AML-193 (cell line): ENCODE measurements at places on chromosomes 4 and X.
A peak's percentile ranks its signal among the peaks of the same experiment; 100 is the strongest.

DNA sequence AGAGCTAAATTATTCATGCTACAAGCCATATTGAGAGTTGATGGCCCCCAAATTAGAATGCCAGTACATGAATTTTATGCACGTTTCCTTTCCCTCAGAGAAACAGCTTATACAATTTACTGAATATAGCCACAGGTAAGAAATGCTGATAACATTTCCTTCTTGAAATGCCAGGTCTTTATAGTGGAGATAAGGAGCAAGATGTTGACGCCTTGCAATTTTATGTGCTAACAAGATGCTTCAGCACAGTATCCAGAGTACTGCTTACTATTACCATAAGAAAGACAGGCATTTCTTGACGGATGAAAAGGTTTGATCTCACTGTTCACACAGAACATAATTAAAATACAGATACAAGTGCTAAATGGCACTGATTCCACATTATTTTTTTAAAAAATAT is 223.2 kb upstream of the CTSO start:
- DNase-seq: no peak

GRCh38 chrX:13014111-13015096 is 30.0 kb downstream of the FAM9C start:
- DNase-seq: no peak

DNA sequence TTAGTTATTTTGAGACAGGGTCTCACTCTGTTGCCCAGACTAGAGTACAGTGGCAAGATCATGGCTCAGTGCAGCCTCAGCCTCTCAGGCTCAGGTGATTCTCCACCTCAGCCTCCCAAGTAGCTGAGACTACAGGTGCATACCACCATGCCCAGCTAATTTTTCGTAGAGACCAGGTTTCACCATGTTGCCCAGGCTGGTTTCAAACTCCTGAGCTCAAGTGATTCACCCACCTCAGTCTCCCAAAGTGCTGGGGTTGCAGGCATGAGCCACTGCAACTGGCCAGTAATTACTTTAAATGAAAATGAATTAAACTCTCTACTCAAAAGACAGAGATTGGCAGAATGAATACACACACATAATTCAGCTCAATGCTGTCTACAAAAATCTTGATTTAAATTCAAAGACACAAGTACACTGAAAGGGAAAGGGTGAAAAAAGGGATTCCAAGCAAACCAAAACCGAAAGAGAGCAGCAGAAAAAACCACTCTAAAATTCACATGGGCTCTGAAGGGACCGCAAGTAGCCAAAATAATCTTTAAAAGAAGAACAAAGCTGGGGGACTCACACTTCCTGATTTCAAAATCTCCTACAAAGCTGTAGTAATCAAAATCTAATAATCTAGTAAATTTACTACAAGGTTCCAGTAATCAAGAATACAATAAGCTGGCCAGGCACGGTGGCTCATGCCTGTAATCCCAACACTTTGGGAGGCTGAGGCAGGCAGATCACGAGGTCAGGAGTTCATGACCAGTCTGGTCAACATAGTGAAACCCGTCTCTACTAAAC is 11.8 kb upstream of the SPON2 start:
- DNase-seq: peak; percentile 65

- no peak for DNase-seq
Measured at GRCh38 chr4:176814770-176815169, 22.0 kb upstream of the VEGFC start.

GRCh38 chr4:34108391-34108790 is 2135.9 kb downstream of the ARAP2 start:
- no peak for DNase-seq

- peak; percentile 45 for DNase-seq
Measured at GRCh38 chrX:129540722-129541184, 694 bp downstream of the OCRL start.

DNA sequence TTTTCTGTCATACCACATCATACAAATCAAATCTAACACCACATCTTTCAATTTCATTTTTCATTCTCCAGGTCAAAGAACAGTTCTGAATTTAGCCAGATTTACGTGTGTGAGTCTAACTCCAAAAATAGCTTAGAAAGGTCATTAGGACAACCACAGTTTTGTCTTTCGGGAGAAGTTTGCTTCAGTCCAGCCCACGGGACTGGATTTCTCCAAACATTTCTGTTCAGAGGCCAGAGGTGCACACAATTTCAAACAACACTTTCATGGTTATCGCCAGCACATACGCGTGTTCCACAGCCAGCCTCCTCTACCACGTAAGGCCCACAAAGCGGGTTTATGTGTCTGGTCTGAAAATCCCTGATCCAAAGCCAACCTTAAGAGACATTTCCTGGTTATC is 65.9 kb downstream of the VEGFC start:
- no peak for DNase-seq

GRCh38 chr4:92333016-92333415 is 29.2 kb downstream of the GRID2 start:
- no peak for DNase-seq

- no peak for DNase-seq
Measured at GRCh38 chrX:130786030-130786429, 117.0 kb downstream of the ENOX2 start.

DNA sequence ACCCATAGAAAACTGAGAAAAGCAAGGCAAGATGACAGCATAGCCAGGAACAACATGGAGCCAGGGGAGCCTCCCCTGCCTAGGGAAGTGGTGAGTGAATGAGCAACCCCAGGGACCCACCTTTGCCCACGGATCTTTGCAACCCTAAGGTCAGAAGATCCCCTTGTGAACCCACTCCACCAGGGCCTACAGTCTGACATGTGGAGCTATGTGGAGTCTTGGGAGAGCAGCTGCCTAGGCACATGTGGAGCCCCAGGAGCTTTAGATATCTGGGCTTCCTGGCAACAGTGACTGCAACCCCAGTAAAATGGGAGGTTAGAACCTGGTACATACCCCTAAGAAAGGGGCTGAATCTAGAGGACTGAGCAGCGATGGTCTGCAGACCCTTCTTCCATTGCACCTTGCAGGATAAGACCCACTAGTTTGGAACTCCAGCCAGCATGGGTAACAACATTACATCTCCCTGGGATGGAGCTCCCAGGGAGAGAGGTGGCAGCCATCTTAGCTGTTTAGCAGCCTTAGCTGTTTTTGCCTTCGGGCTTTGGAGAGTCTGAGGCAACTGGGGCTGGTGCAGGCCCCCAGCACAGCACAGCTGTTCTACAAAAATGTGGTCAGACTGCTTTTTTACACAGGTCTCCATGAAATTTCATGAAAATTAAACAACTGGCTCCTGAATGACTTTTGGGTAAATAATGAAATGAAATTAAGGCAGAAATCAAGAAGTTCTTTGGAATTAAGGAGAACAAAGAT is 104.7 kb upstream of the TRIM2 start:
- DNase-seq: no peak

GRCh38 chr4:175418516-175418915 is 393.5 kb downstream of the GPM6A start:
- DNase-seq: no peak

DNA sequence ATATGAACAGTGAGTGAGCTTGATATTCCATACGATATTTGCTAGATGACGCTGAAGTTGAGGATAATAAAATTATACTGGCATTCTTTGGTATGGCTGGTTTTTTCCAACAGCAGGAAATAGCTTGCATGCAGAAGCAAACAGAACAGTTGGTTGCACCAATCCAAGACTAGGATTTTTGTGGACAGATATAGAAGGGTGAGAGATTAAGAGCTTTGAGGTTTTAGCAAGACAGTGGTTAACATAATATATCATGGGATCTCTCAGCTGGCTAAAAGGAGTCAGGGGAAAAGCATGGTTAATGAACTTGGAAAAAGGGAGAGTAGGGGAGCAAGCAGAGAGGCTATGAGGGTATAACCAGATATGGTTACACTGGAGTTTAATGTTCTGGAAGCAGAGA is 127.9 kb downstream of the DHX15 start:
- no peak for DNase-seq

DNA sequence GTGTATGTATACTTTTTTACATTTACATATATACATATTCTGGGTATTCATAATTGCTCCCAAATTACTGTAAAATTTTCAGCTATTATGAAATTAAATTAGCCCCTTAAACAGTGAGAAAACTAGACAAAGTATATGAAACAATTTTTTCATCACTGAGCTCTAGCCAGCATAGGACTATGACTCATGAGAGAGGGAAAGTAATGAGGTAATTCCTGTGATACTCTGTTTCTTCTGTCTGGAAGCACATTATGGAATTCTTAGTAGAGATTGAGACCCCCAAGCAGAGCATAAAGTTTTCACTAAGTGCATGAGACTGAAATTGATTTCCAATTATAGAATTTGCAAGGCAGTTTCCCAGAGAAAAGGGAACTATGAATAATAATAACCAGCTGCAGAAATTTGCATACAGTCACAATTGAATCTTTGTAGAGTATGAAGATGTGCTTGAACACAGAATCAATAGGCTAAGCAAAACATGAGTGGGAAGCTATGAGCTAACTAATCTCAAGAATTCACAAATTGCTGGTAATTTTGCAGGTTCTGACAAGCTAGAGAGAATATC is 779.3 kb downstream of the ARAP2 start:
- DNase-seq: no peak

- no peak for DNase-seq
Measured at GRCh38 chr4:152211936-152212653, 323.8 kb downstream of the FBXW7 start.

DNA sequence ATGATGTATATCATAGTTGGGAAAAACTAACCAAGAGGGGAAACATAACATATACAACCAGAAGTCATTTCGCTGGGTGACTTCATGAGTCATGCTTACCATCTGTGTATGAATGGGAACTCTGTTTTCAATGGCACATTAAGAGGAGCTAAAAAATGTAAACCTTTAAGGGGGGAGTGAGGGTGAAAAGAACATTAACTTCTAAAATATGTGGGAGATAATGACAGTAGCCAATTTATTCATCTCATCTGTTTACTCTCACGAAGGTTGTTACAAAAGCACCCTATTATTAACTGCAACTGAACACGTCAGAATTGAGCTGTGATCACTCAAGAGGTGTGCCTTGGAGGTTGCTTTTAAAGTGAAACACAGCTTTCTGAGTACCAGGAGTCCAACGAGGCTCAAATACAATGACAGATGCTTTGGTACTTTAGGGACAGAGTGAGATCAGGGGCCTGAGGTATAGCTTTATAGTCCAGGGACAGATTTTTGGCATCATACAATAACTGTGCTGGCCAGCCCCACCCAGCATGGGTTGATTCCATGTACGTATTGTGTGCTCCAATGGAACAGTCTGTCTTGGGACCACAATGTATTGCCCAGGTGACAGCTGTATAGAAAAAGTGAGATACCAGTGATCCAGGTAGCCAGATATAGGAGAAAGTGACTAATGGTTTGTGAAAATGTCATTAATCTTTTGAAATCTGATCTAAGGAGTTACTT is 107.3 kb downstream of the AMMECR1 start:
- no peak for DNase-seq

DNA sequence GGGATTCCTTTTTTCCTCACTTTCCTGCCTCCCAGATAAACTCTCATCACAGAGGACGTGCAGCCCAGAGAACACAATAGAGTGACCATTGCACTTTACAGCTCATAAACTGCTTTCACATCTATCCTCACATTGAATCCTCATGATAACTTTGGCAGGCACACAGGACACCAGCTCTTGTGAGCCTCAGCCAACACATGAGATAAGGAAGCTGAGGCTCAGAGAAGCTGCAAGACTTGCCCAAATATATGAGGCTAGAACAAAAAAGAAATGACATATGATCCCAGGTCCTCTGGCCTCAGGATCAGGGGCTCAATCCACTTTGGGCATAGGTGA is 85.0 kb upstream of the CPEB2 start:
- DNase-seq: no peak

DNA sequence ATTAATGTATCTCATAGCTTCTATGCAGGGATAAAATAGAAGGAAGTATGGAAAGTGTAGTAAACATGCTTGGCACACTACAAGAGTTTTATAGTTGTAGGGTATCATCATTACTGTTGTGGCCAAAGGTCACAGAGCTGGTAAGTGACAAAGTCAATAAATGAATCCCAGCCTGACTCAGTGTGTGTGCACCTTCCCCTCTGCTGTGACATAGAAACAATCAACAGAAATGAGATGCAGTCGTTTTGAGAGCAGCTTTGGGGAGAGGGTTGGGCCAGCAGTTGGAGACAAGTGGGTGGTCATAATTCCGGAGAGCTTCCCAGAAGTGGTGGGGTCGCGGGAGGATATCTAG is 82.4 kb upstream of the RBPJ start:
- DNase-seq: no peak

- peak; percentile 33 for DNase-seq
Measured at GRCh38 chrX:27679281-27679680, 89.1 kb downstream of the DCAF8L2 start.

- DNase-seq: no peak
Measured at GRCh38 chr4:109171070-109171469, 131.4 kb downstream of the COL25A1 start.

DNA sequence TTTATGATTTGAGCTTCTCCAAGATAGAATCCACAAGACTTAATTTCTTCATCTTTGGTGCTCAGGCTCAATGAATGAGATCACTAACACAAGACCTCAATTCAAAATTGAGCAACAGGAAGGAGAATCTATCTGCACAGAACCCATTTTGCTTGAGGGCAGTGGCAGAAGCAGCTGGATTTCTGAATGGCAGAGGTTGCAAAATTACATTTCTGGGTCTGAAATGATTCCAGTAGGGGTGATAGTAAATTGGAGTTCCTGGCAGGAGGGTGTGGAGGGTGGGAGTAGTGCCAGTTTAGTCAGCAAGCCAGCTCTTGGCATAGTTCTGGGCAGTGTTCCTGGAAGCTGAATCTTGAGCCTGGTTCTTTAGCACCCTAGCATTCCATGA is 281.1 kb downstream of the SLC7A11 start:
- peak; percentile 76 for DNase-seq

DNA sequence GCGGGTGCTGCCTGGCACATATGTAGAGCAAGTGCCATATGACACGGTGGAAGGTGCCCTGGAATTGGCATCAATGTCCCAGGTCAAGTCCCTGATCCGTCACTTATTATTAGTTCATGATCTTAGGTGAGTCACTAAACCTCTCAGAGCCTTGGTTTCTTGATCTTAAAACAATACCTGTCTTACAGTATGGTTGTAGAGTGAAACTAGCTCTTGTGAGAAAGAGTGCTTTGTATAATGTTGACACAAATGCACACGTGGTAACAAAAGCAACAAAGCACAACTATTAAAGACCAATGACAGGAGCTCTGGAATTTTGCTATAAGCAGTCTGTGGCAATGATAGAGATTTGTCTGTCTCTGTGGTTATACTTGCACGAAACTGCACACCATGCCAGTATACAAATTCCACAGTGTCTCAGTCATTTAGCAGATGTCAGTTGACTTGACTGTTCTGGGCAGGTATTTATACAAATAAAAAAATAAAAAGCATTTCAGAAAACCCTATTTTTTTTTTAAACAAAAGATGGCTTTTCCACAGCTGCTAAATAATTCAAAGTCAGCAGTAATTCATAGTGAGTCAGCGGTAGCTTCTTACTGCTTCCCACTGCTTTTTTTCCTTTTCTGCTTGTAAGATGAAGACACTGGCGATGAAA is 19.7 kb upstream of the ACSL1 start:
- DNase-seq: no peak

- DNase-seq: no peak
Measured at GRCh38 chr4:25358515-25359275, 18.4 kb upstream of the ANAPC4 start.
